ENCODE measurements at places on chromosomes 1 and 21.
A peak's percentile ranks its signal among the peaks of the same experiment; 100 is the strongest.

DNA sequence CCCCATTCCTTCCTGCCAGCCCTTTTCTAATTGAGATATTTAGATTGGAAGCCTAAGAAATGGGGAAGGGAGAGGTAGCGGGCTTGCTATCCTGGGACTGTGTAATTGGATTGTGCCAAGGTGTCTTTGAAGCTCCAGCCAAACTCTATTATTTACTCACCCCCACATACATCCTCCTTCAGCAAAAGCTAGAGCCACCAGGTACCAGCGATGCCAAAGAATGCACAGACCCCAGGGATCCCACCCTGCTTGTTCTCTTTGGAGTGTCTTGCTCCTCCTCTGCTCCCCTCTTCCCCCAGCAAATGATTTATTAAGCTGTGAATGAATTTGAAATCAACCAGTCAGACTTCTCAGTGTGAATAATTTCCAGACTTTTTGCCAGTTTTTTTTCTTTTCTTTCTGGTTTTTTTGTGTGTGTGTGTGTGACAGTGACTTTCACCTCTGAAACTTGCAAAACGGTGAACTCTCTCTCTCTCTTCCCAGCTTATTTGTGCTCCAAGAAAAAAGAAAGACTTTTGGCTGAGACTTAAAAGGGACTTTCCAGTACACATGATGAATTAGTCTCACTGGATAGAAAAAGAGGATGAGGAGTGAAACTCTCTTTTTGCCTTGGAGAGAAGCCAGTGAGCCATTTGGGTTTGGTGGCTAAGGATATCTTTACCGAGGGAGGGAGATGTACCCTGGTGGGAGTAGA, 1.8 kb downstream of the VASH2 start:
- no peak for DNase-seq

GRCh38 chr1:96424877-96425276, 296.7 kb upstream of the PTBP2 start:
- DNase-seq, result no peak

DNA sequence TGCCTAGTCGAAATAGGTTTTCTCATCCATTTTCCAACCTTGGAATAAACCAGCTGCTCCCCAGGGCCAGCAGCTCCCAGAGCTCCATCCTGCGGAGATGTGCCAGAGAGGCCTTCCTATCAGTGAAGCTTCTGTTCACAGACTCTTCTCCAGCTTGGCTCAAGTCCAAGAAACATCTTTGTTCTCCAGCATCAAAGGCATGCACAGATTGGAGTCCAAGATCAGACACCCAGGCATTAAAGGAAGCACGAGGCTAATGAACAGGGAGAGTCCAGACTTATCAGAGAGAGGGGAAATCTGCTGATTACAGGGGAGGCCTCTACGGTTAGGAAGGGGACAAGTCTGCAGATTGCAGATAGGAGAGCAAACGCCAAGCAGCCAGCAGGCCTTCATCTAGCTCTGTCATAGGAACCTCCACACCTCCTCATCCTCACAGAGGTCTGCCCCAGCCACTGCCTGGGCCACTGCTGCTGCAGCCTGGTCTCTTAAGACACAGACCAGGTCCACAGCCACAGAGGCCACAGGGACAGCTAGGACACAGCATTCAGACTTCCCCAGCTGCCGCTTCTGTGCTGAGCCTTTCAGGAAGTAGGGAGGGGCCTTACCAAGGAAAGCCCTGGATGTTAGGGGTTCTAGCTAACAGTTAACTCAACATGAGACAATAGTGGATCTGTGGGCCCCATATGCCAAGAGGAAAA, 3.4 kb downstream of the PRR9 start:
- DNase-seq, result no peak

- DNase-seq, result no peak
Observed at GRCh38 chr1:26788515-26788785, 700 bp downstream of the PIGV start.

DNA sequence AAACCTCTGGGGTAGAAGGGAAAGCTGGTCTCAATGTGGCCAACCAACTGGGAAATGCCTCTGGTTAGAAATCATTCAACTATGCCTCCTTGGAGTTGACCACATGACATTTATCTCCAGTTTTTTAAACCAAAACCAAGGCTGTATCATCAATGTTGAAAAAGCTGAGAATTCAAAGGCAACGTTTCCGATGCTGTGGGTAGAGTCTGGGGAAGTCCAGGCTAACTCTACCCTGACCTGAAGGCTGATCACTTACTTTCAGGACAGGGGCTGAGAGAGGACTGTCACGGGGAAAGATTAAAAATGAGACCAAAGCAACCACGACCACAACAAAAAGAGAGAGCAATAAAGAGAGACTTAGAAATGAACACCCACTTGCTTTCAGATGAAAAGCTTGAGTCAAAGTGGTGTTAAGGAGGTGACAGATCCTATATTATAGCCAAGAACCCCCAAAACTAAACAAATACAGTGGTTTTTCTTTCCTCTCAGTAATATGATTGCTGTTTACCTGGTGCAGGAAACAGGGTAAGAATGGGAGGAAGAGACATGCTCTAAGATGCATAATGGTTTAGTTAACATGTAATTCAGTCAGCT, 90.8 kb upstream of the TNFSF4 start:
- DNase-seq, result no peak

GRCh38 chr1:248814351-248814750, 11.4 kb downstream of the SH3BP5L start:
- no peak for DNase-seq

DNA sequence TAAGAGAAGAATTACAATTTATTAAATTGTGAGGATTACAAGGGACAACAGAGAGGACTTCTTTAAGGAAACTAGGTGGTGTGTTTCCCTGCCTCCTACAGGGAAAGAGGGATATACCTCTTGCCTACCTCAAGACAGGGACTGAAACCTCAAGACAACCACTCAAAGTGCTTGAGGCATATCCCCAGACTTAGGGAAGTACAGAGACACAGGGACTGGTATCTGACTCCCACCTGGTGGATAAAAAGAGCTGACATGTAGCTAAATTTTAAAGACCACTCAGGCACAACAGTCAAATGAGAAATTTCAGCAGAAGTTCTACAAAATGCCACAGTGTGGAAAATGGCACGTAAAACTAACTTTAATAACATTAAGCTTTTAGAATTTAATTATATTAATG, 21.3 kb downstream of the DENND2C start:
- no peak for DNase-seq

DNA sequence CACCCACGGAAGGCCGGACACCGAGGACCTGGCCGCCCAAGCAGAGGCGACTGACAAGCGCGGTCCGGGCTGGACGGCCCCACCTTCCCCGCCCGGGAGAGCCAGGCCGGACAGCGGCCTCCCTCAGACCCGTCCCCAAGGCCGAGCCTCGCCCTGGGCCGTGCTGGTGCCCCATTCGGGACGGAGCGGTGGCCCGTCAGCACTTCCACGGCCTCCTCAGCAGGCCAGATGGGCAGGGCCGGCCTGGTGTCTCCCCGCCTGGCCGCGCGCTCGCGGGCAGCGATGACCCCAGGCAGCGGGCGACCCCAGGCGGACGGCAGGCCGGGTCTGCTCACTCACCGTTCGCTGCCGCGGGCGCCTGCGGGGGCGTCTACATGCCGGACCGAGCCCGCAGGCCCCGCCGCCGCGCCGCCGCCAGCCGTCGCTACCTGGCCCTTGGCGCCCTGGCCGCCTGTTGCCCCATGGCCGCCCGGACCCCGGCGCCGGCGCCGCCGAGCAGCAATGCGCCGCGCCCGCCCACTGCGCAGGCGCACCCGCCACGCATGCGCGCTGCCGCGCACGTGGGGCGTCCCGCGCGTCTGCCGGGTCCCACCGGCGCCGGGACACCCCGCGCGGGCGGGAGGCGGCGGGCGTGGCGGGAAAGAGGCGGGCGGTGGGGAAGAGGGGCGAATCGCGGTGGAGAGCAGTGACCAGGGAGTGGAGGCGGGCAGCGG, at the start of gene NADK:
Gene NADK, minus strand, starts transcription at position 521 of the 713 bp plus-strand sequence. CDS start 13,064 bp downstream, outside the sequence.
- DNase-seq, result peak; percentile 78

GRCh38 chr21:26888256-26888655, 43.0 kb upstream of the ADAMTS1 start:
- DNase-seq, result no peak

- no peak for DNase-seq
Observed at GRCh38 chr21:35170818-35171217, 121.7 kb upstream of the RUNX1 start.

GRCh38 chr1:54027848-54028247, 9.9 kb upstream of the LDLRAD1 start:
- no peak for DNase-seq

- DNase-seq, result no peak
Observed at GRCh38 chr1:109444346-109444745, 18.1 kb upstream of the PSMA5 start.

- peak; percentile 43 for DNase-seq
Observed at GRCh38 chr1:1402072-1402900, 3.2 kb upstream of the CCNL2 start.

GRCh38 chr1:85992791-85993190, 163.8 kb downstream of the COL24A1 start:
- DNase-seq, result no peak

DNA sequence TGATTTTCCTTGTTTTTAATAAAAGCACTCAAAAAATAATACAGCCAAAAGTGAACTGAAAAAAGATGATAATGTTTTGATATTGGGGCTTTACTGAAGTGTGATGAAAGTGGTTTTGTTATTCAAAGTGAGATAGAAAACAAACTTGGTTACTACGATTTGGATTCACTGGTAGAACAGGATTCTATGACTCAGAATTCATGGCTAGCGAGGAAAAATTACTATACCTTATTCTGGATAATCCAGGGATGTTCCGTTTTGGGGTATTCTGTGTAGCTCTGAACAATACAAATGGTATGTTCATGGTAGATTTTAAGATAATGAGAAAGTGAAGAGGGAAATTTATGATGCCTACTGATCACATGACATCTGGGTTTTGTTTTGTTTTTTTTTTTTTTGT, 117.7 kb downstream of the NRDC start:
- DNase-seq, result no peak

- no peak for DNase-seq
Observed at GRCh38 chr1:89001510-89001909, 9.1 kb upstream of the KYAT3 start.

GRCh38 chr1:231027136-231027925, 12.7 kb downstream of the FAM89A start:
- no peak for DNase-seq

GRCh38 chr1:91308544-91308943, 96.1 kb downstream of the HFM1 start:
- DNase-seq, result no peak
